ENCODE measurements at places on chromosomes 11 and 22. TPM values are rescaled to one million over a fixed set of nuclear protein-coding genes. Genes with fewer than 3 reads are reported as not detected.

GRCh38 chr22:41034706-41035105, 57.7 kb upstream of the EP300 start:
- no peak for DNase-seq

DNA sequence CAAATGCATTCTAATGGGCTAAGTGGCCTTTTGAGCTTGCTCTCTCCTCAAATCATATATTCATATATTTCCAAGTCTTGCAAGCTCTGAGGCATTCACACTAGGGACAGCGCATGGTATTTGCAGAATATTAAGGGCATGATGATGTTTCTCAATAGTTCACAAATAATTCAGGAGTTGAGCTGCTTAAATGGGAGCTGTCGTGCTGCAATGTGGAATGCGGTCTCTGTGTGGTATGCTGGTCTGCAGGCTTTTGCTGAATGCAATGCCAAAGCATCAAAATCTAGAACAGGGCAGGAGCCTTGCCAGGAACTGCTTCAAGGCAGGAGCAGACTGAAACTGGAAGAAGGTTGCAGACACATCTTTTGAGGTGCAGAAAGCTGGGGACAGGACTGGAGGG, 1060.0 kb downstream of the TBC1D22A start:
- no peak for DNase-seq

GRCh38 chr11:69306821-69307220, 12.9 kb downstream of the MYEOV start:
- DNase-seq, result no peak

DNA sequence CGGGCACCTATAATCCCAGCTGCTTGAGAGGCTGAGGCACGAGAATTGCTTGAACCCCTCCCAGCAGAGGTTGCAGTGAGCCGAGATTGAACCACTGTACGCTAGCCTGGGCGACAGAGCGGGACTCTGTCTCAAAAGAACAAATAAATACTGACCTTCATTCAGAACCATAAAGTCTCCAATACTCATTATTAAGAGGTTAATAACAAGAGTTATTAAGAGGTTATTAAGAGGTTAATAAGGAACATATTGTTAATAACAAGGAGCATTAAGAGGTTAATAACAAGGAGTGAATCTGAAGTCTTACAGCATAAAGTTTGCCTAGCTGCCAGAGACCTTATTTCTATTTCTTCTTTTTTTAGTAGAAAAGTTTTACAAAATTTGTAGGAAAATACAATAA, 7.6 kb downstream of the CELF1 start:
- no peak for DNase-seq

DNA sequence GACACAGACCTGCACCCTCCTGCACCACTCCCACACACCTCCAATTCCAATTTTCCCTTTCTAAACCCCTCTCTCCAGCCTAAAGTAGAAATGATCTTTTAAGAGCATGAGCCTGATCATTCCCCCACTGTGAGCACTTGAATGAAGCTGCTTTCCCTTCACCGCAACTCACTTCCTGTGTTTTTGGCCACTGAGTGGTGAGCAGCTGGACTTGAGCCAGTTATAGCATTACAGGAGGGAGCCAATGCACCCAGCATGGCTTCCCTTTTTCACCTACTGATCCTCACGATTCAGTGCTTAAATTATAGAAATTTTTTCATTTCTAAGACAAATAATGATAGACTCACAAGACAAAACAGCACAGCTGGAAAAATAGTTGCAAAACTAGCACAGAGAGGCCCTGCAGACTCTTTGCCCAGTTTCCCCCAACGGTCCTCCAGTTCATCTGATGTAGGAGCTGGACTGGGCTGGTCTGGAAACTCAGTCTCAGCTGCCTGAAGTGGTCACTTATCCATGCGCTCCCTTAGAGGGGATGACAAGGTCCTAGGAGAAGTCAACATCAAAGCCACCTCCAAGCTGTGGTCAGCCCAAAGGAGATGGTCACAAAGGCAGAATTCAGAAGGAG, 9.7 kb upstream of the APOL4 start:
- no peak for DNase-seq

- no peak for DNase-seq
These were observed 29.6 kb downstream of the PRDM10 start for GRCh38 chr11:129973068-129973467.

DNA sequence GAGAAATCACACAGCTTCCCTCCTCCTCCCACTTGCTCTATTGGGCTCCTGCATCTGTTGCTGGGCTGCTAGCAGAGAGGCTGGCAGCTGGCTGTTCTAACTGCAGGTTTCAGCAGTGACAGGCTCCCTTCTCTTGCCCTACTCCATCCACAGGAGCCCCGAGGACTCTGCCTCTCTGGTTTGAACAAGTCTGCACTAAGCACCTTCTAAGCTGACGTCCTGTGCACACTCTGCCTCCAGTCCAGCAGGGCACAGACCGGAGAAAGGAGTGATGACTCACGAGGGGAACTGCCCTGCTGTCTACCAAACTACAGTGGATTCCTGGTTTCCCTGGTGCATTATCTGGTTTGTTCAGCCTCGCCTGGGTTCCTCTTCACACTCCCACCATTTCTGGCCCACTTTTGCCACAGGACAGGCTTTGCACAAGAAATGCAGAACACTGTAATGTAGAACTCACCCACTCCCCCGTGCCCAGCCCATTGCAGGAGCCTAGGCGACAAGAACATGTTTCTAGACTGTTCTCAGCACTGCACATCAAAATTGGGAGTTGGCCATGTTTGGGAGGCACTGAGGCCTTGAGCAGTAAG, 26.0 kb downstream of the IL10RA start:
- DNase-seq, result no peak

GRCh38 chr11:95545116-95545875, 244.3 kb downstream of the FAM76B start:
- no peak for DNase-seq

- DNase-seq, result no peak
These were observed 22.6 kb downstream of the ACO2 start for GRCh38 chr22:41491374-41492100.

- no peak for DNase-seq
These were observed 155.8 kb downstream of the CADM1 start for GRCh38 chr11:115348416-115348815.

- no peak for DNase-seq
These were observed 45.2 kb upstream of the EHF start for GRCh38 chr11:34575671-34576070.

PLXNB2 gene
- total RNA-seq, result 140 TPM

CDC45 gene
- not detected for total RNA-seq

SHISAL1 gene
- total RNA-seq, result 1.6 TPM

RFPL1 gene
- not detected for total RNA-seq

POU2AF3 gene
- total RNA-seq, result 10.9 TPM

PNPLA5 gene
- total RNA-seq, result not detected

MOGAT2 gene
- total RNA-seq, result not detected
